ENCODE measurements at places on chromosomes 7 and 10. TPM values are rescaled to one million over a fixed set of nuclear protein-coding genes. Genes with fewer than 3 reads are reported as not detected.

- H3K27me3 ChIP-seq = no peaks in the 10 kb centered on the region
- DNase-seq = no peak
- no peaks in the 10 kb centered on the region for H3K36me3 ChIP-seq
- H3K4me3 ChIP-seq = no peak overlapping the region
- H3K4me1 ChIP-seq = peaks cover 12% of the 10 kb centered on the region
Measured at GRCh38 chr10:31350891-31351290, 31.9 kb downstream of the ZEB1 start.

The ASB10 gene
- not detected for total RNA-seq

The STOX1 gene
- total RNA-seq = 1.3 TPM

- peaks cover 2% of the 10 kb centered on the region for H3K4me1 ChIP-seq
- H3K27me3 ChIP-seq = no peaks in the 10 kb centered on the region
- peaks cover 3% of the 10 kb centered on the region for H3K36me3 ChIP-seq
- DNase-seq = no peak
Measured at GRCh38 chr7:129203050-129203741, 14.8 kb downstream of the SMO start.

- no peak for DNase-seq
- no peaks in the 10 kb centered on the region for H3K4me1 ChIP-seq
- no peak overlapping the region for H3K27ac ChIP-seq
- no peak overlapping the region for H3K4me3 ChIP-seq
- no peaks in the 10 kb centered on the region for H3K36me3 ChIP-seq
Measured at GRCh38 chr10:9301148-9301547, 1246.7 kb downstream of the GATA3 start.

- no peak for DNase-seq
- peak overlapping the region; percentile 97 for H3K27ac ChIP-seq
- H3K27me3 ChIP-seq = no peaks in the 10 kb centered on the region
- peaks cover 38% of the 10 kb centered on the region for H3K4me1 ChIP-seq
- H3K4me3 ChIP-seq = peak overlapping the region; percentile 92
- H3K36me3 ChIP-seq = no peaks in the 10 kb centered on the region
Measured at GRCh38 chr10:58266826-58267712, 625 bp downstream of the IPMK start.

DNA sequence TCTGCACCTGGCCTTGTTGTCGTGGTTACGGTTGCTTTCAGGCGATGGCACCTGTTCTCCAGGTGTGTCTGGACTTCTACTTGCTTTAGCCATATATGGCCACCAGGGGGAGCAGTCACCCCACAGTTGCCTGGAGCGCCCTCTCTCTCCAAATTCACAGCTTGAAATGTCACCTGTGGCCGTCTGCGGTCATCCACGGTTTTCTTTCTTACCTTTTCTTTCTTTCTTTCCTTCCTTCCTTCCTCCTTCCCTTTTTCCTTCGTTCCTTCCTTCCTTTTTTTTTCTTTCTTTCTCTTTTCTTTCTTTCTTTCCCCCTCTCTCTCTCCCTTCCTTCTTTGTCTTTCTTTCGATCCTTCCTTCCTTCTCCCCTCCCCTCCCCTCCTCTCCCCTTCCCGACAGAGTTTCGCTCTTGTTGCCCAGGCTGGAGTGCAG lies 150.5 kb upstream of the VKORC1L1 start:
- H3K27ac ChIP-seq = no peak overlapping the region
- H3K4me1 ChIP-seq = no peaks in the 10 kb centered on the region
- H3K36me3 ChIP-seq = peaks cover 10% of the 10 kb centered on the region
- no peaks in the 10 kb centered on the region for H3K27me3 ChIP-seq
- DNase-seq = peak; percentile 71
- no peak overlapping the region for H3K4me3 ChIP-seq

DNA sequence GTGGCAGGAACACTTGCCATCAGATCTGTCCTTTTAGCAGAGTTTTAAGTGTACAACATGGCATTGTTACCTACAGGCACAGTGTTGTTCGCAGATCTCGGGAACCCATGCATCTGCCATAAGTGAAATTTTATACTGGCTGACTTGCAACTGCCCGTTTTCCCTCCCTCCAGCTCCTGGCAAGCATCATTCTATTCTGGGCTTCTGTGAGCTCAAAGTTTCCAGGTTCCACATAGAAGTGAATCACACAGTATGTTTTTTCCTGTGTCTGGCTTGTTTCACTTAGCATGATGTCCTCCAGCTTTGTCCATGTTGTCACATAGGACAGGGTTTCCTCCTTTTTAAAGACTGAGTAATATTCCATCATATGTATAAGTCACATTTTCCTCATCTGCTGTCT lies 56.6 kb downstream of the C10orf143 start:
- DNase-seq = no peak
- H3K27ac ChIP-seq = no peak overlapping the region
- H3K4me1 ChIP-seq = no peaks in the 10 kb centered on the region
- H3K27me3 ChIP-seq = no peaks in the 10 kb centered on the region
- no peaks in the 10 kb centered on the region for H3K36me3 ChIP-seq

The CALHM1 gene
- not detected for total RNA-seq

DNA sequence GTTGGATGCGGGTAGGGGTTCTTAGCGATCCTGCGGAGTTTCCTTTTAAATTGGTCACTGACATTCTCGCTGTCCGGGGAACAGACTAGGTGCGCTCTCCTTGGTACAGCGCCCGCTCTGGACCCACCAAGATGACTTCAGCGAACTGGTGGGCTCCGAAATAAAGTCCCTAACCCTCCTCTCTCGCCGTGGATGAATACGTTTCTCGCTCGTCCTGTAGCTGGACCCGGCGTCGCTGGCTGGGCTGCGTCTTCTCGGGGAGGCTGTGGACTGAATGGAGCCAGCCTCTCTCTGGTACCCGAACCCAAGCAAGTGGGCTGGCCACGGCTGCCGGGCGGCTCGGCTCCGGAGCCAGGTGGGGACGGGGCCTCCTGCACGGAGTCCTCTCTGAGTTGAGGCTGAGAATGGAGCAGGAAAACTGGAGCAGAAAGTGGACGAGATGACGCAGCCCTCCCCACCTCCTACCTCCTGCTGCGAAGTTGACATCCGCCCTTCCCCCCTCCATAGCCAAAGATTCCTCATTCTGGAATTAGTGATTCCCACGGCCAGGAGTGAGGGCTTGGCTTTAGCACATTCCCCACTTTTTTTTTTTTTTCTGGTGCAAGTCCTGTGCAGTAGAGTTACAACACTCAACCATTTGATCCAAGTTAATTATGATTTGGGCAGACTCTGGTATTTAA lies 1.5 kb downstream of the UNC5B start:
- H3K4me1 ChIP-seq = peaks cover 28% of the 10 kb centered on the region
- peak overlapping the region; percentile 75 for H3K27ac ChIP-seq
- no peaks in the 10 kb centered on the region for H3K36me3 ChIP-seq
- no peak for DNase-seq
- peaks cover 25% of the 10 kb centered on the region for H3K27me3 ChIP-seq

The IQUB gene
- total RNA-seq = 0.26 TPM

GRCh38 chr10:17882557-17882956 lies 69.2 kb upstream of the SLC39A12 start:
- H3K4me3 ChIP-seq = no peak overlapping the region
- peaks cover 10% of the 10 kb centered on the region for H3K4me1 ChIP-seq
- H3K27ac ChIP-seq = no peak overlapping the region
- peaks cover 15% of the 10 kb centered on the region for H3K27me3 ChIP-seq

DNA sequence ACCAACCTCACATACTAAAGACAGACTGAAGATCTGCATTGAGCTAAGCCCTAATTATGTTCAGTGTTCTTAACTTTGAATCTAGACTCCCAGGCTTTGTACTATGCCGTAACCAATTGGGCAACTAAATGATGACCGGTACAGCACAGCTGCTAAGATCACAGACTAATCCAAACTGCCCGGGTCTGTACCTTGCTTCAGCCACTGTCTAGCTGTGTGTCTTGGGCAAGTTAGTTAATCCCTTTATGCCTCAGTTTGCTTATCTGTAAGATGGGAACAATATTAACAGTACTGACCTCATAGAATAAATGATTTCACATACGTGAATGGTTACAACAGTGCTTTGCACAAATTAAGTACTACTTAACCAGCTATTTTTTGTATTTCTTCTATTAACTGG lies 205.8 kb upstream of the NFE2L3 start:
- H3K36me3 ChIP-seq = no peaks in the 10 kb centered on the region
- no peak for DNase-seq
- no peak overlapping the region for H3K27ac ChIP-seq

The DDC gene
- not detected for total RNA-seq

- peak overlapping the region; percentile 31 for H3K27ac ChIP-seq
- no peaks in the 10 kb centered on the region for H3K36me3 ChIP-seq
- no peak for DNase-seq
- peaks cover 17% of the 10 kb centered on the region for H3K4me1 ChIP-seq
- H3K27me3 ChIP-seq = peaks cover 4% of the 10 kb centered on the region
Measured at GRCh38 chr10:13527864-13528122, 1.0 kb downstream of the BEND7 start.

The CACNA2D1 gene
- 25.2 TPM for total RNA-seq

- no peaks in the 10 kb centered on the region for H3K27me3 ChIP-seq
- H3K27ac ChIP-seq = no peak overlapping the region
- no peak overlapping the region for H3K4me3 ChIP-seq
- no peaks in the 10 kb centered on the region for H3K4me1 ChIP-seq
Measured at GRCh38 chr7:28688651-28689050, 269.5 kb downstream of the TRIL start.

The EGFR gene
- 56.2 TPM for total RNA-seq

The TAC1 gene
- total RNA-seq = not detected

GRCh38 chr7:91127959-91128358 lies 136.3 kb upstream of the FZD1 start:
- peak overlapping the region; percentile 78 for H3K27ac ChIP-seq
- H3K36me3 ChIP-seq = peaks cover 15% of the 10 kb centered on the region

- no peak overlapping the region for H3K4me3 ChIP-seq
- no peaks in the 10 kb centered on the region for H3K27me3 ChIP-seq
- peaks cover 24% of the 10 kb centered on the region for H3K4me1 ChIP-seq
- DNase-seq = no peak
- H3K36me3 ChIP-seq = no peaks in the 10 kb centered on the region
Measured at GRCh38 chr10:126391192-126391885, 3.1 kb upstream of the ADAM12 start.

- H3K36me3 ChIP-seq = peaks cover 21% of the 10 kb centered on the region
- no peak for DNase-seq
- peaks cover 4% of the 10 kb centered on the region for H3K4me1 ChIP-seq
- no peak overlapping the region for H3K27ac ChIP-seq
Measured at GRCh38 chr10:69955897-69956740, 96.5 kb upstream of the MACROH2A2 start.

The LRRN3 gene
- 0.56 TPM for total RNA-seq

DNA sequence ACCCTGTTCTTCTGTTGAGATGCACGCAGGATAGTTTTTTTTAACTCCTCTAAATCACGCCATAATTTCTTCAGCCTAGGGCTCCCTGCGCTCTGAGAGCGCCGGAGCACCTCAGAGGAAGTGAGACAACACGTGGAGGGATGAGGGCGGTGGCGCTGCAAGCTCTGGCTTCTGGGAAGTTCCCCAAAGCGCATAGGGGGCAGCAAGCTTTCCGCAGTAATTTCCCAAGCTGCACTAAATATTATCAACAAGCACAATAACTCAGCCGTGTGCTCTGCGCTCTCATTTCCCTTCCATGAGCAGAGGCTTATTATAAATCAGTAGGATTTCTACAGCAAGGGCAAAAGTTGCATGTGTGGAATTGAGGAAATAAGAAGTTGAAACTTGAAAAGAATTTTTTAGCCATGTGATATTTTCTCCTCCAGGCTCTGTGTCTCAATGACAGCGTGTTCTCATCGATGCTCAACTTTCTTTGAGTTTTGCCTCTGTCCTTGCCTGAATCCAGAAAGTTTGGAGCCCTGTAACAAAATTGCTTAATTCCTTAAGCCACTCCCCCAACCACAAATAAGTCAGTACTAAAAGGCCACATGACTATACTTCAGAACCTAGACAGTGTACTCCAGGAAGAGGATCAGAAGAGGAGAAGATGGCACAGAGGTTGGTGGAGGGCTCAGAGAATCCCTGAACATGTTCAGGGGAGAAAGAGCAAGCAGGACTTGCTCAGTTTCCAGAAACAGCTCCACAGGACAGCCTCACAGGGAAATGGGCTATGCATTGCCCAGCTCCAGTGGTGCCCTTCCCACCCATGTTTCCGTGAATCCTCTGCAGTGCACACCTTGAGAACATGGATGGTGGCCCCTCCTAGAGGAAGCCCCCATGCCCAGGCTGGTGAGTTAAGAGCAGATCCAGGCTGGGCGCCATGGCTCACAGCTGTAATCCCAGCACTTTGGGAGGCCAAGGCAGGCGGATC lies 221.5 kb upstream of the GHITM start:
- no peak overlapping the region for H3K4me3 ChIP-seq
- no peak for DNase-seq

- no peak for DNase-seq
- no peak overlapping the region for H3K4me3 ChIP-seq
- peaks cover 17% of the 10 kb centered on the region for H3K36me3 ChIP-seq
Measured at GRCh38 chr10:63240807-63241206, 107.7 kb downstream of the NRBF2 start.

The PYROXD2 gene
- total RNA-seq = 4.6 TPM

- H3K27me3 ChIP-seq = no peaks in the 10 kb centered on the region
- H3K4me1 ChIP-seq = peaks cover 16% of the 10 kb centered on the region
- H3K4me3 ChIP-seq = no peak overlapping the region
- no peak for DNase-seq
Measured at GRCh38 chr7:127760436-127761031, 108.5 kb downstream of the SND1 start.

The GIMAP8 gene
- total RNA-seq = not detected

DNA sequence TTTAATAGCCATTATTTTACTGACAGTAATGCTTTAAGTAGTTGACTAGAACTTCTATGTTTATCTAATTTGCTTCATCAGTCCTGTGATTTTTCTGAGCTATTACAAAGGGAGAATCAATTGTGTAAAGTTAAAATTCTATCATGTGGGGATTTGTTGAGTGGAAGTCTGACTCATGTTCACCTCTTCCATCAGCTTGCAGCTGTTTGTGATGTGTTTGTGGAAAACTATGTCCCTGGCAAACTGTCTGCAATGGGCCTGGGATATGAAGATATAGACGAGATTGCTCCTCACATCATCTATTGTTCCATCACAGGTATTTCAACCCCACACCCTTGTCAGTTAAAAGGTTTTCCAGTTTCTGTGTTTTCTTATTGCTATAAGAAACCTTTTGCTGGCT lies 59.9 kb downstream of the SUGCT start:
- no peak for DNase-seq
- H3K36me3 ChIP-seq = no peaks in the 10 kb centered on the region
- H3K4me1 ChIP-seq = peaks cover 26% of the 10 kb centered on the region
- no peak overlapping the region for H3K4me3 ChIP-seq
- no peaks in the 10 kb centered on the region for H3K27me3 ChIP-seq

DNA sequence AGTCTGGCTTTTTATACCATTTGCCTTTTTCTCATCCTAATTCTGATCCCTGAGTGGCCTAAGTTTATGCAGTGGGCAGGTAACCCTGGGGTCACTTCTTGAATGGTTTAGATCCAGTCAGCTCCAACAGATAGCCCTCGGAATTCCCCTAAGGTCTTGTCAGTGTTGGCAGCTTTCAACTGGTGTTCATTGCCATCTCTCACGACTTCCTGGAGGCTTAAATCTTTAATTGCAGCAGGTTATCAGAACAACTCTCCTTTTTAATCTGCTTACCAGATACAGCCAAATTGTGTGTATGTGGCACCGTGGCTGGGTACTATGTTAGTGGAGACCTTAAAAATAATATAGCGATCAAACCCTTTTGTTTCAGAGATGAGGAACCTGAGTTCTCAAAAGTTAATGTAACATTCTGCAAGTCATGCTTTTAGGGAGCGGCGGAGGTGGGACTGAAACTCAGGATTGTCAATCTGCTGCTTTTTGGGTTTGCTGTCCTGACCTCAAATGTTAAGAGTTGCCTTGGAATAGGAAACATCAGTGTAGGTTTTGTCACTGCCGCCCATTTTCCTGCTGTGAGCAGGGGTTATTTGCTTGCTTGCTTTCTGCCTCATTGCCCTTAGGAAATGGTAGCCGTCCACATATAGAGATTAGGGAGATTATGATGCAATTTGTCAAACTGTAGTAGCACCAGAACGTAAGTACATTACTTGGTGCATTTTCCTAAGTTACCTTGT lies 818 bp downstream of the DLD start:
- DNase-seq = no peak
- H3K27ac ChIP-seq = peak overlapping the region; percentile 99
- H3K4me1 ChIP-seq = peaks cover 32% of the 10 kb centered on the region
